ENCODE measurements at places on chromosomes 5 and 9.

DNA sequence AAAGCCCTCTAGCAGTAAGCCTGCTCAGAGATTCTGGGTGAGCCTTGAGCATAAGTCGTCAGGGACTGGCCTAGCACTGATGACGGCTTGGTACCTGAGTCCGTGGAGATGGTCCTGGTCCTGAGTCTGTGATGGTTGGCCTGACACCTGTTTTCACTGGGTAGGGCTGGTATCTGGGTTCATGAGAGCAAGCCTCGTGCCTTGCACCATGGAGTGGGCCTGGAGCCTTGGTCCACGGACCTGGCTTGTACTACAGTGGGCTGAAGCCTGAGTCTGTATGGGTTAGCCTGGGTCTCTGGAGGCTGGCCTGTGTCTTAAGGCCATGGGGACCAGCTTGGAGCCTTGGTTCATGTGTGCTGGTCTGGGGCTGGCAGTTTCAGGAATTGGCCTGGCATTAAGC is 310.3 kb upstream of the ISL1 start:
- no peak for DNase-seq

DNA sequence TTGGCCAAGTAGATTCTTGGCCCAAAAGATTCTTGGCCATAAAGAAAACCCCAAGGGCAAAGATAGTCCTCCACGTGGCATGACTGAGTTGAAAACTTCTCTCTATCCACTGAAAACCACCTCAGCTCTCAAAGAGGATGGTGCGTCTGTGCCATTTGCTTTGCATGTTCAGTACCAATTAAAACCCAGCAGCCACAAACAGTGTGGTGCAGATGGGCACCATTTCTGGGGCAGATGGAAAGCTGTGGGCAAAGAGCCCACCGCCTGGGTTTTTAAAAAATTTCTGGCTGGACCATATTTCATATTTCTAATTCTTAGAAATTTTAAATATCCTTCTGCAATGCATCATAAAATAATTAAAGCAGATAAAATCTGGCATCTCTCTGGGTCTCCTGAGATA is 84.5 kb upstream of the PUM3 start:
- DNase-seq = no peak

GRCh38 chr5:73274881-73275663 is 102.1 kb downstream of the TMEM174 start:
- DNase-seq = no peak

DNA sequence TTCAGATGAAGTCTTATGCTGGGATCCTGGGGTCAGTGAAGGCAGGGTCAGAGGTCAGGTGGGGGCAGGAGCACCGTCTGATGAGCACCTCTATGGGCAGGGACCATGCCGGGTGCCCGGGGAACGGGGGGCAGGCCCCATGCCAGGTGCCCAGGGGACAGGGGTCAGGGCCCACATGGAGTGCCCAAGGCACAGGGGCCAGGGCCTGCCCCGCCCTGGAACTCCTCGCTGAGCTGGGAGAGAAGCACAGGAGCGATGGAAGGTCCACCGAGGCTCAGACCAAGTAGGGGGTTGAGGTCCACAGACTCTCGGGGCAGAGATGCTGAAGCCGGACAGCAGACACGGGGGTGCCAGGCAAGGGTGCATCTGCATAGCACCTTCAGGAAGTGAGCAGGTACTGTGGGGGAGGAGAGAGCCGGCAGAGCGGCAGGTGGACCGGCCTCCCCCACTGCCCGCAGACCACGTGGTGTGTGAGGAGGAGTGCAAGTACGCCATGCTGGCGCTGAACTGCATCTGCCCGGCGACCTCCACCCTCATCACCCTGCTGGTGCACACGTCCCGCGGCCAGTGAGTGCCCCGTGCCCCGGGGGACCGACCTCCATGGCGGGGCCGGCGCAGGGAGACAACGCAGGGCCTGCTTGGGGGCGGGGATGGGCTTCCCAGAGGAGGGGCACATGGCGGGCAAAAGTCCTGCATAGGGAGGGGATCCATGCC is 67.7 kb downstream of the KCNT1 start:
- DNase-seq = no peak

GRCh38 chr5:161676103-161676502 is 9.4 kb upstream of the GABRA6 start:
- no peak for DNase-seq

DNA sequence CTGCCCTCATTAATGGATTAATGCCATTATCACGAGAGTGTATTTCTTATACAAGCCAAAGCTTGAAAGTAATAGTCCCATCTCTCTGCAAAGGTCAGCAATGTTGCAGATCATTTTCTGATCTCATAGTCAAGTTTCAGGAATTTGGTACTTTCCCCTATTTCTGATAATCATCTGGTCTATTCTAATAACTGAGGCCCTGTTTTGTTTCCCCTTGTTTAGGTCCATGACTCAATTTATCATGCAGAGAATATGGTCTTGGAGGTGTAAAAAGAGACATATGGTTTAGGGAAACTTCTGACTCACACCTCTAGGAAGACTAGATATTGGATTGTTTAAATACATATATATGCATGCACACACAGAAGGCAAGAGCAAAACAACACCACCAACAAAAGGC is 339.3 kb upstream of the NUDT12 start:
- no peak for DNase-seq

GRCh38 chr9:6243746-6244145 is 28.1 kb downstream of the IL33 start:
- DNase-seq = no peak

DNA sequence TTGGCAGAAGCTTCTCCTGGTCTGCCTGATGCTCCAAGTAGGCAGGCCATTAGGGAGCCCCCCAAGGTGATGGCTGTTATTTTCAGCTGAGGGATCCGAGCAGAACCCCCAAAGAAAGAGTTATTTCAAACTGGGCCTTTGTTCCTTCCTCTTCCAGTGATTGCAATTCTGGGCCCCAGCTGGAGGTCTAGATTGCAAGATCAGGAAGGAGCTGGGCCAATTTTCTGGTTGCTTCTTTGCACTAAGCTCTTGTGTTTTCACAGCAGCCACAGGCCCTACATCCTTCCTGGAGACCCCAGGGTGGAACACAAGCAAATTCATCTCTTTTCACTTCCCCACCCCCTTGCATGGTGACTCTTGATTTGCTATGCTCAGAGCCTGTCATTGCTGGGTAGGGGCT is 215.0 kb downstream of the SEMA6A start:
- peak; percentile 30 for DNase-seq

- DNase-seq = no peak
Measured at GRCh38 chr5:110790673-110791072, 51.9 kb downstream of the SLC25A46 start.

- no peak for DNase-seq
Measured at GRCh38 chr9:81619353-81620001, 69.9 kb downstream of the TLE1 start.

GRCh38 chr9:135098400-135099105 is 11.1 kb downstream of the OLFM1 start:
- no peak for DNase-seq

DNA sequence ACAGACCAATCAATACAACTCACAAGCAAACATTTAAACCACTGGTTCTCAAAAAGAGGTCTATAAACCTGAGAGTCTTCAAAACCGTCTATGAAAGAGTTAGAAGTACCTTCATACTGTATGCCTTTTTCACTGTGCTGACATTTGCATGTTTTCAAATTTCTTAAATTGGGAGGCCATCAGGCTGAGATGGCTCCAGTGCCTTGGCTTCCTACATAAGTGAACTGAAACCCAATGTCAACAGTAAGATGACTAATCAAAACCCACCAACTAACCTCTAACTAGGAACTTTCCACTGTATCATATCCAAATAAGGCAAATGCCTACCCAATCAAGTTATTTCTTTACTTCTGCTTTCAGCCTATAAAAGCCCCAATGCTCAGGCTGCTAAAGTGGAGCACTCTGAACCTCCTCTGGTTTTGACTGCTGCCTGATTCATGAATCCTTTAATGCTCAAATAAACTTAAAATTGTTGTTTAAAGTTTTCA is 35.1 kb downstream of the FAM13B start:
- DNase-seq = no peak

- no peak for DNase-seq
Measured at GRCh38 chr5:59357381-59357977, 536.0 kb downstream of the PDE4D start.

GRCh38 chr5:40410231-40410861 is 269.4 kb upstream of the PTGER4 start:
- no peak for DNase-seq

DNA sequence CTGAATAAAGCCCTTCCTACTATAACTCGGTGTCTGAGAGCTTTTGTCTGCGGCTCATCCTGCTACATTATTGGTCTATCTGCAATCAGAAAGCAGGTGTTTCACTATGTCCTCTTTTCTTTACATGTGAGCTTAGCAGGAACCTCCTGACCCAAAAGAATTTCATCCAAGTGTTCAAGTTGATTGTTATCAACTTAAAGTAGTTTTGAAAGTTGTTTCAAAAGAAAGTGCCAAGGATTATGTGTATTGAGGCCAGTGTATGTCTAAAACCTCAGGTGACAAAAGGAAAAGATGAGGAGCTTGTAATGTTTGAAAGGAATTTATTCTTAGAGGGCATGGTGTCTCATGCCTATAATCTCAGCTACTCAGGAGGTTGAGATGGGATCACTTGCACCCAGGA is 8.1 kb upstream of the SELENOP start:
- DNase-seq = no peak

DNA sequence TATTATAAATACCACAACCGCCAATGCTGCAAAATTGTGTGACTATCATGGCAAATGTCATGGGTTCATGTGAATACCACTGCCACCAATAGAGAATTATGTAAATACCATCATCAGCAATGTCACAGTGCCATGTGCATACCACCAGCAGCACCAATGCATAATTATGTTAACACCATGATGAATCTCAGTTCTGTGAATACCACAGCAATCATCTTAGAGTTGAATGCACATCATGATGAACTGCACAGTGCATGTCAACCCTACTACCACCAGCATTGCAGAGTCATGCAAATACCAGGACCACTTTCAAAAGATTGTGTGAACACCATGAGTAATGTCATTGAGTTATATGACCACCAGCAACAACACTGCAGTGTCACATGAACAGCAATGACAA is 63.2 kb downstream of the SHC3 start:
- no peak for DNase-seq

All from CMK (cell line).